ENCODE measurements at places on chromosomes 12 and 14.

DNA sequence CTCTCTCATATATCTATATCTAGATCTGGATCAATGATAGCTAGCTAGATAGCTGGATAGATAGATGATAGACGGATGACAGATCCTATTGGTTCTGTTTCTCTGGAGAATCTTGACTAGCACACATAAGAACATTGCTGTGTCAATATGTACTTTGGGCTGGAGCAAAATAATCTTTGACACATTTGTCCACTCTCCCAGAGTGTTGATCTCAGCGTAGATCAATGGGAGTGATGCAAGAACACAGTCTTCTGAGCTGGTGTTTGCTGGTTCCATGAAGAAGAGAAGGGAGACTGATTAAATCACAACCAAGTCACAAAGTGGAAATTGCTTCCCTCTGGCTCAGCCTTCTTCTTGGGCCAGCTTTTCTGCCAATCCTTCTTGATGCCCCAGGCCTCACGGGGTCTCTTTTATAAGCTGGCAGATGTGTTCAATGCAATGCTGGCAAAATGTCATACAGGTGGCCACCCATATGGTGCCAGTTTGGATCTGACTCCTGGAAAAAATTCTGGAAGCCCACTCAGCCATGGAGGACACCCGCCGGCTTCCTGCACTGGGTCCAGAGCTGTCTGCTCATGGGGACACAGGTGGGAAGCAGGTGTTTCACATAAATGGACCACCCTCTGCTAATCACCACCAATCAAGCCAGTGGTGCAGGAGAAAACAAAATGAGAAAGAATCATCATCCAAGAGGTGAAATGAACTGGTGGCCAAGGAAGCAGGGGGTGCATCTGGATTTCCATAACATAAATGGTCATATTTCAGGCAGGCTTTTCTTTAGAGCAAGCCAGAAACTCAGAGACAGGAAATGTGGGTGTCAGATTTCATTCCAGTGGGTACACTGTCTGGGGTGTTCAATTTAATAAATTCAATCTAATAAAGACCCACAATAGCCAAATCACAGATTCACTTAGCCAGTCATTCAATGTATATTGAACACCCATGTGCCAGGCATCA, 310.3 kb downstream of the DPF3 start:
- DNase-seq: no peak

GRCh38 chr12:70408004-70408790, 42.1 kb downstream of the KCNMB4 start:
- DNase-seq: no peak

DNA sequence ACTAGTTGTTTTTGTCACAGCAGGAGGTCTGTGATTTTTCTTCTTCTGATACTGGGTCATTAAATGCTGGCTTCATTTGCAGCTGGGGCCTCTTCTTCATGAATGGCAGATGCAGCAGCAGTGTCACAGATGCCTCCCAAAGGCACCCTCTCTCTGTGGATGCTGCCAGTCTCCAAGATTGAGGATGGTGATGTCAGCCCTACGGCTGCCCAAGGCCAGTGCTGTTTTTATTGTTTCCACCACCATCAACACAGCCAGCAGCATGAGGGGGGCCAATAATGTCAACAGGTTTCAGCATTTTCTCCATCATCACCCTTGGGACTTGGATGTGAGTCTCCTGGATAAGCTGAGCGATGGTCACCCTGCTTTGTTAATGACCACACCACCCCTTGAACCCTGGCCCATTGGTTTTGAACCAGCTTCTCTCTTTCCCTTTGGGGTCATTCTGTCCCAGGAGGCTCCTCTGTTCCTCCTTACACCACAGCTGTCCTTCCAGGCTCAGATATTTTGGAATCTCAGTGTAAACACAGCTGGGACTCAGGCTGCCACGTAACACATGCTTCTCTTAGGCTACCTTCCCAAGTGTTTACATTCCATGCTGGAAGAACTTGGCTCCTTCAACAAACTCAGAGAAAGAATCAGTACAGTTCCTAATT, 151.7 kb upstream of the DDHD1 start:
- DNase-seq: no peak

GRCh38 chr12:68612697-68613096, 2.0 kb downstream of the RAP1B start:
- DNase-seq: no peak

GRCh38 chr12:119071638-119072231, 90.4 kb downstream of the SRRM4 start:
- peak; percentile 44 for DNase-seq

DNA sequence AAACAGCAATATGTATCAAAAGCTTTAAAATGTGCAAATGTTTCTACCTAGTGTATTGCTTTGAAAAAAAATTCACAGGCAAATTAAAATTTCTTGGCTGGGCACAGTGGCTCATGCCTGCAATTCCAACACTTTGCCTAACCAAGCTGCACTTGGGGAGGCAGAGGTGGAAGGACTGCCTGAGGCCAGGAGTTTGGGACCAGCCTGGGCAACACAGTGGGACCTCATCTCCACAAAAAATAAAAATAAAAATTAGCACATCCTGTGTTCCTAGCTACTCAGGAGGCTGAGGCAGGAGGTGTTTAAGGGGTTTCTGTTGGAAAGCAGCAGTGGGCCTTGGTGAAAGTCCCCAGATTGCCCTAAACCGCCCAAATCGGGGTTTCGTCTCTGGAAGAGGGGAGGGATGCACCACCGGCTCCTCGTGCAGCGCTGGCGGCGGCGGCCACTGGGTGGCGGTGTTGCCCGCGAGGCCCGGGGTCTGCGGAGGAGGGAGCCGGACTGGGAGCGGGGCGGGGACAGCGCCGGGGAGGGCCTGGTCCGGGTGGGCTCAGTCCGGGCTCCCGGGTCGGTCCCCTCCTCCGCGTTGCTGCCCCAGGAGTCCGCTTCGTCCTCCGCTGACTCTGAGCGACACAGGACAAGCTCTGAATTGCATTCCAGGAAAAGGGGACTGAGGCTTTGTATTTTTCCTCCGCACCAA, 265.6 kb downstream of the AACS start:
- peak; percentile 78 for DNase-seq

GRCh38 chr12:104596898-104597843, 140.4 kb downstream of the CHST11 start:
- no peak for DNase-seq

DNA sequence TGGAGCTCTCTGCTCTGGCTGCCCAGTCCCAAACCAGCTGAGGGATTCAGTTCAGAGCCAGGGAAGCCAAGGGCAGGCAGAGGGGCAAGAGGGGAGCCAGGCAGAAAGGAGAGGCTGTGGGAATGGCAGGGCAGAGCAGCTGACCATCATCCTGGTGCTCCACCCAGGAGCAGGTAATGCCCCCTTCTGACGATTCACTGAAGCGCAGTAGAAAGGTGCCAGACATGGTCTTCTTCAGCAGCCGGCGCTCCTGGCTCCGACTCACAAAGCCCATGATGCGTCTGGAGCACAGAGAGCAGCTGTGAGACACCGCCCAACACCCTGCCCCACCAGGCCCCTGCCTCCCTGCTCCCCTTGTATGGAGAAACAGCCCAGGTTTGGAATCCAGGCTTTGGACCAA, 8.0 kb downstream of the IL23A start:
- DNase-seq: no peak

GRCh38 chr12:67659292-67659691, 10.7 kb downstream of the DYRK2 start:
- no peak for DNase-seq

- no peak for DNase-seq
These were observed 23.5 kb downstream of the UNC79 start for GRCh38 chr14:93454224-93454623.

DNA sequence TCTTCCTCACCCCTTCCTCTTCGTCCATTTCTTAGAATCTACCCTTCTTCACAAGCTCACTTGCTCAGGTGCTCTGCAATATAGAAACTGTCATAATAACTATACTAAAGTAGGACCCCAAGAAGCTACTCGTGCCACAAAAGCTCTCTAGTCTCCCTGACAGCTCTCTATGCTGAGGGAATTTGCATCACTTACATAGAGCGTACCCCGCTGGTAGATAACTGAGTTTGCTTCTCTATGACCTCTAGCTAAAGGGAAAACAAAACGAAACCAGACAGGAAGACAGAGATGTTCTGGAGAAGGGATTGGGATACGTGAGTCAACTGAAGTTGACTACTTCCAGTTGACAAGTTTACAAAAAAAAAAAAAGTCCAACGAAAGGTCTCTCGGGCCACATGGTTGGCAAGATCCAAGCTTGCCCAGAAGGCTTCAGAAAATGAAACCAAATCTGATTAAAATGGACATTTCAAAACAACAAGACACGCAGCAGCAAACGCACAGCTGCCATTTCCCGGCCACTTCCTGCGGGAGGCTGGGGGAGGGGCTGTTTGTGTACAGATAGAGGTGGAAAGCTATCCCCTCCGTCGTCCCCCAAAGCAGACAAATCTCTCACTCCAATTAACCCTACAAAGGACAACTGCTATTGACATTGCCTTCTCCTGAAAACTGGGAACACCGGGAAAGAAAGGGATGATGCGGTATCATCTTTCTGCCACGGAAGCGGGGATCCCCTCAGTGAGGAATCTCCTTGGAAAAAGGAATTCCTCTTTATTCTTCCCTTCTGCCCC, 1.3 kb downstream of the BAZ2A start:
- DNase-seq: peak; percentile 81

DNA sequence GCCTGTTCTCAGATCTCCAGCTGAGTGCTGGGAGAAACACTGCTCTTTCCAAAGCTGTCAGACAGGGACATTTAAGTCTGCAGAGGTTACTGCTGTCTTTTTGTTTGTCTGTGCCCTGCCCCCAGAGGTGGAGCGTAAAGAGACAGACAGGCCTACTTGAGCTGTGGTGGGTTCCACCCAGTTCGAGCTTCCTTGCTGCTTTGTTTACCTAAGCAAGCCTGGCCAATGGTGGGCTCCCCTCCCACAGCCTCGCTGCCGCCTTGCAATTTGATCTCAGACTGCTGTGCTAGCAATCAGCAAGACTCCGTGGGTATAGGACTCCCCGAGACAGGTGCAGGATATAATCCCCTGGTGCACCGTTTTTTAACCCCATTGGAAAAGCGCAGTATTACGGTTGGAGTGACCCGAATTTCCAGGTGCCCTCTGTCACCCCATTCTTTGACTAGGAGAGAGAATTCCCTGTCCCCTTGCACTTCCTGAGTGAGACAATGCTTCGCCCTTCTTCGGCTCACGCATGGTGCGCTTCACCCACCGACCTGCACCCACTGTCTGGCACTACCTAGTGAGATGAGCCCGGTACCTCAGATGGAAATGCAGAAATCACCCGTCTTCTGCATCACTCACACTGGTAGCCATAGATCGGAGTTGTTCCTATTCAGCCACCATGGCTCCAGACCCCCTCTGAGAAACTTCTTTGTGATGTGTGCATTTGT, 650.3 kb upstream of the ALG10B start:
- no peak for DNase-seq

GRCh38 chr14:63705561-63706070, 22.2 kb downstream of the SGPP1 start:
- no peak for DNase-seq

DNA sequence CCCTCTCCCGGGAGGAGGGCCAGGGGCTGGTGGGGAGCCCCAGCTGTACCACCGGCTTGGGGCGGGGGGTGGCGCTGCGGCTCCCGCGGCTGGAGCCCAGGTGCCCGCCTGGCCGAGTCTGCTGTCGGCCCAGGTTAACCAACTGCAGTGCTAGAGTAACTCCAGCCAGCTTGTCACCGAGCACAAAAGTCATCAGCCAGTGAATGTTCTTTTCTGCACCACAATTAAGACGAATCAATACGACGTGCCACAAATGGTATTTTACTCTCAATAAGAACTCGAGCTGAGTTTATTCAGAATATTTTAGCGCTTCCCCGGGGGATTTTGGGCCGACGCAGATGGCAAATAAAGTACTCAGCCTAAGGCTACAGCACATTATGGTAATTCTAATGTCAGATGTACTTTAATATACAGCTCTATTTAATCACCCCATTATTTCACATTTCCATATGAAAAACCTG, 83.2 kb downstream of the BCL11B start:
- DNase-seq: no peak

GRCh38 chr12:126191949-126192348, 1126.7 kb downstream of the AACS start:
- DNase-seq: no peak

DNA sequence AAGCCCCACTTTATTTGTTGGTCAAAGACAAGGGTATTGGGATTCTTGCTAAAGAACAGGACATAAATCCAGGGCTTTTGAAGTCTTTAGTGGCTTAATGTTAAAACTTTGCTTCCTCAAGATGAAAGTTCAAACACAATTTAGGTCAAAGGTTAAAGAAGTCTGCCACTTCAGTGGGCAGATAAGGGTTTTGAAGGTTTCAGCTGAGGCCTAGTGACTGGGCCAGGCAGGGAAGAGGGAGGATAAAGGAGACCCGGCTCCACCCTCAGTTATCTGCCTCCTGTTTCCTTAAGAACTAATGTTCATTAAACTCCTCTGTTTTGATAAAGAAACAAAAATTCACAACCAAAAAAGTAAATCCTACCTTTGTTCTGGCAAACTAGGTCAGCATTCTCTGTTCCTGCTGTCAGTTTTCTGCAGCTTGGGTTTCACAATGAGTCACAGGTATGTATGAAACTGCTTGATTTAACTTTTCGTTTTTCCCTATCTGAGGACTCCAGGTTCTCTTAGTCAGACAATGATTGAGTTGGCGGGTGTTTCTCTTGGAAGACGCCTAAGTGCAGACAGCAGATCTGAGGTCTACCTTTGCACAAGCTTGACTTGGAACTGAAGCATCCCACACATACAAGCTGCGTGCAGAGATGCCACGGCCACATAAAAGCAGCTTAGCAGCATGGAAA, 208.3 kb downstream of the EXOC5 start:
- peak; percentile 79 for DNase-seq

GRCh38 chr12:100554608-100555077, 18.8 kb upstream of the GAS2L3 start:
- peak; percentile 82 for DNase-seq

DNA sequence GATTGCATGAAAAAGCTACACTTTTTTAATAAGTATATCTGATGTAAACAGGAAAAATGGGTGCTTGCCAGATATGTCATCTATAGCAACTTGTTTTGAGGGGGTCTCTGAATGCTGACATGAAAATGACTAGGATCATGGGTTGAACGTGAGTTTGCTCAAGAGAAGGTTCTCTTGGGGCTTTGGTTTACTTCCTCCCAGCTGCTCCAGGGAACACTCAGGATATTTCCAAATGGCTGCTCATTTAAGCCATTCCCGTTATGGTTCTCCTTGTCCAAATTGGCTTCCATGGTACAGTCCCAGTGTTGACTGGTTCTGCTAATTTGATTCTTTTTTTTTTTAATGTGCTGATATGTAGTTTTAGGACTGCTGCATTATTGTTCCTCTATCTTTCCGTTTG, 118.3 kb downstream of the ETV6 start:
- DNase-seq: no peak

- peak; percentile 32 for DNase-seq
These were observed 1.7 kb downstream of the DYNC1H1 start for GRCh38 chr14:101965770-101966722.

DNA sequence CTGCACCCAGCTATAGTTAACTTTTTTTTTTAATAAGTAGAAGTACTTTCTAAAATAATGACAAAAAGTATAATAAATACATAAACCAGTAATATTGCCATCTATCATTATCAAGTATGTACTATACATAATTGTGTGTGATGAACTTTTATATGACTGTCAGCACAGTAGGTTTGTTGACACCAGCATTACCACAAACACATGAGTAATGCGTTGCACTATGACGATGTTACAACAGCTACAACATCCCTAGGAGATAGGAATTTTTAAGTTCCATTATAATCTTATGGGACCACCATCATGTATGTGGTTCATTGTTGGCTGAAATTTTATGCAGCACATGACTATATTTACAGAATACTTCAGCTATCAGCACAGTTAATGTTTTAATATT, 62.9 kb upstream of the VSX2 start:
- DNase-seq: no peak

- peak; percentile 5 for DNase-seq
These were observed 774 bp upstream of the TMEM30B start for GRCh38 chr14:61281948-61282275.

GRCh38 chr14:69594846-69595245, 16.6 kb upstream of the SUSD6 start:
- DNase-seq: no peak
